Muscle of arm (tissue), 14 donors: ENCODE measurements at places on chromosomes 6 and 20. TPM values are rescaled to one million over a fixed set of nuclear protein-coding genes. Genes with fewer than 3 reads are reported as not detected.

DNA sequence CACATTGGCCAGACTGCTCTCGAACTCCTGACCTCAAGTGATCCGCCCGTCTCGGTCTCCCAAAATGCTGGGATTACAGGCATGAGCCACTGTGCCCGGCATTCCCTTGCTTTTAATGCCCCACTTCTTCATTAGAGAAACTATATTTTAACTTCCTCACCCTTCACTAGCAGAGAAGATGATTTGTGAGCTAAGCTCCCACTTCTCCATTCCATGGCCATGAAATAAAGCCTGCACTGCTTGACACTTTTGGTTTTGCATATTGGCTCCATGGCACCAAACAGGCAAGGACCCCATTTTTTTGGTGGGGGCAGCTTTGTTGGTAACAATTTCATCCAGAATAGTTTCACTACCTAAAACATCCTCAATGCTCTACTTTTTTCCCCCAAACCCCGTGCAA is 145.3 kb downstream of the TFAP2B start:
- DNase-seq = no peak

DNA sequence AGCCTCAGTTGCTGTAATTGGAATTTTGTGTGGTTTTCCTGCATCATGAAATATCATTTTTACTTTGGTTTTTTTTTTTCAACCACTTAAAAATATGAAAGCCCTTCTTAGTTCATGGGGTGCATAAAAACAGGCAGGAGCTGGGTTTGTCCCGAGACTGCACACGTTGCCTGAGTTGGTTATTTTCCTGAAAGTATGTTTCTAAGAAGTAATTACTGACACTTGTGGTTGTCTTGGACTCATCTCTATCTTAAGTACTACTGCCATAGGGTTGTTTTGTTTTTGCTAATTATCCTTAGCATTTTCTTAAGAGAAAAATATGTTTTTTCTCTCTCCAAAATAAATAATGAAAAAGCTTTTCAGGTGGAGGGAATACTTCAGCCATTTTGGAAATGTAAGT is 40.1 kb downstream of the FAM120B start:
- DNase-seq = no peak

DNA sequence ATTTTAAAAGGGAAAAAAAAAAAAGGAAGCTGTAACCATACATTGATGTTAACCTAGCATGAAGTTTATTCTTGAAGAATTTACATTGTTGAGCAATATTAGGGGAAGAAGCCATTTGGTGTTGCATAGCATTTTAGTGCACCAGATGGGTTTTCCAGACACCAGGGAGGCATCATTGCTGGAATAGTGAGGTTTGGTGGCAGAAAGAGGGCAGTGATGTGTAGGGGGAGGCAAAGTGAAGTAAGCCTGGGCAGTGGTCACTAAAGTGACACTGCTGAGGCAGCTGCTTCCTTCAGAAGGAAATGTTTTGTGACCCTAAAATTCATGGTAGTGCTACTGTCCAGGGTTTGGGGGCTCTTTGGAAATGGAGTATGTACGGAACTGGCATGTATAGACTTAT is 2.6 kb downstream of the TOMM6 start:
- DNase-seq = no peak

DNA sequence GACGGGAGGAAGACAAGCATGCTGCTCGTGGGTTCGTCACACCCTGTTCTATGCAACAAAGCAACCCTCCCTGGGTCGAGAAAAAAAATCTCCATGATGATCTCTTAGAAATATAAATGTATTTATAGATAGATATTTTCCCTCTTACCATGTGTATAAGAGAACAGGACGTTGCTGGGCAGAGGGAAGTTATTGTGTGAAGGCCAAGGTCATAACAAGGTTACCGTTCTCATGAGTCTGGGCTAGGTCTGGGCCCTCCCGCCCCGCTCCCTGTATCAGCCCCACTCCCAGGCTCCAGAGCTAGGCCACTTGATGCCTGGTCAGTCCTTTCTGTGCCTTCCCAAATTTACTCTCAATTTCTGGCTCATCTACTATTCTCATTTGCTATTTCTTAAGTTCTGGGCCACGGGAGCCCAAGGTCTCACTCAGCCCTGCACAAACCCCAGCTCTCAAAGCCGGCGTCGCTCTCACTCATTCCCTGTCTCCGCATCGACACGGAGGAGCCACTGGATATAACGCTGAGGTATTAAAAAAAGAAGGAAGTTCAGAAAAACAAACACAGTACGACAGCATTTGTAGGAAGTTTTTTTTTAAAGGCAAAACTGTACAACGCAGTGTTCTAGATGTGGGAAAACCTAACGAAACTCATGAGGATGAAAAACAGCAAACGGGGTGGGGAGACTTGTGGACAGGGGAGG is 96.8 kb downstream of the PSMG4 start:
- peak; percentile 43 for DNase-seq

DNA sequence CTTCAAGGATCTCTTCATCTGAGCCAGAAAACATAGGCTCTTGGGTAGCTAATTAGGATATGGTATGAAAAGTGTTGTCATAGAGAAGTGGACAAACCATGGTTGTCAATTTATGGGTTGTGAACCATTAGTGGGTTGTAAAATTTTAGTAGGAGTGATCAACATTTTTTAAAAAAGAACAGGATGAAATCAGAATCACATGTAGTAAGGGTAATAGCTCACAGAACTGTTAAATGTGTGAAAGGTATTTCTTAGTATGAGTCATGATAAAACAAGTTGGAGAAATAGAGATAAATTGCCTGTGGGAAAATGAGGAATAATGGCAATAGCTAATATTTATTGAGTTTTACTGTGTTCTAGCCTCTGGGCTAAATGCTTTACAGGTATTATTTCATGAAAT is 113.4 kb downstream of the MAP3K4 start:
- no peak for DNase-seq

Gene ADAM33
- 61.6 TPM for polyA plus RNA-seq

DNA sequence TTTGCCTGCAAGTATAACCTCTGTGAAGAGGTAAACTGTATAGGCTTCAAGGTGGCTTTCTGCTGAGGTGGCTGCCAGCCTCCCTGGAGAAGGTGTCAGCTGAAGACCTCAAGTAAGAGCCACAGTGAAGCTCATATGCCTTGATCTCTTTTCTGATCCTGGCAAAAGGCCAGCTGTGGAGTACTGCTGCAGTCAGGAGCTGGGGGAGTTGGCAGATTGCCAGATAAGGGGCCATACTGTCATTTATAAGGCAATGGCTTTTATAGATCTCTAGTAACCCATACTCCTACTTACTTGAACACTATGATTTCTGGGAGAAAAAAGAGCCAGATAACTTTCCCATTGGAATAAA is 8.8 kb upstream of the CEP85L start:
- peak; percentile 32 for DNase-seq

Gene LY6G6D
- 1.1 TPM for polyA plus RNA-seq

GRCh38 chr6:27791182-27791943 is 120.8 kb downstream of the OR2B2 start:
- DNase-seq = peak; percentile 82

GRCh38 chr6:3017304-3017703 is 17.6 kb downstream of the NQO2 start:
- DNase-seq = no peak

GRCh38 chr6:8131265-8131897 is 29.0 kb upstream of the EEF1E1 start:
- peak; percentile 28 for DNase-seq

DNA sequence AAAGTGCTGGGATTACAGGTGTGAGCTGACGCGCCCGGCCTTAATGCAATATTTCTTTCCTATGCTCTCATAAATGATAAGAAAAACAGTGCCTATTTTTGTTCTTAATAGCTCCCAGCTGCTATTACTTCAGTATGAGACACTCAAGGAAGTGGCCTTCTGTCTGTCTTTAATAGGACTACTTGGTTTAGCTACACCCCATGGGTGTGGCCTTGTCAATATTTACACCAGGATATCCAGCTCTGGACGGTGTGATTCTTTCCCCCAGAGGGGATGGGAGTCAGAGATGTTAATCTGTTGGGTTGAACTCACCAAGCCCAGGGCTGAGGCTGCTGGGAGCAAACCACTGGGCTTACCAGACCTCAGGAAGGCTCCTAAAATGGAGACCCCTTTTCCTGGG is 134.2 kb downstream of the CEP57L1 start:
- DNase-seq = no peak
